Gastroesophageal sphincter (tissue), 4 donors: ENCODE measurements at places on chromosomes 7 and 10. TPM values are rescaled to one million over a fixed set of nuclear protein-coding genes. Genes with fewer than 3 reads are reported as not detected.

DNA sequence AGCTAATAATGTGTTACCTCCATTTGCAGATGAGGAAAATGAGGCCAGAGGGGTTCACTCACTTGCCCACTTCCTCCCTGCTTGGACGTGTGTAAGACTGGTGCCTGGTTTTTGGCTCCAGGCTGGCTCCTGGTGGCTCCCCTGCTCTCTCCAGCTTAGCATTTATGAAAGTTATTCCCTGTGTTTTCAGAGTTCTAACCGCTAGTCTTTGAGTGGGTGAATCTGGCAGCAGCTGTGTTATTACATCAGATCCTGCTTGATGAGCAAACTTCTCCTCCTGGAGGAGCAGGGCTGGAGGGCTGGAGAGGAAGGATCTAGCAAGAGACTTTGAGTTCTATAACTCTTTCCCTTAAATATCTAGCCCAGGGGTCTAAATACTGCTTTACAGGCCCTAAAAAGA, 80.9 kb upstream of the AGBL3 start:
- peak; percentile 76 for ATAC-seq

GRCh38 chr7:33554046-33554445, 351.3 kb upstream of the BMPER start:
- ATAC-seq: no peak

- no peak for ATAC-seq
These were observed 128.4 kb downstream of the BICC1 start for GRCh38 chr10:58641095-58641531.

DNA sequence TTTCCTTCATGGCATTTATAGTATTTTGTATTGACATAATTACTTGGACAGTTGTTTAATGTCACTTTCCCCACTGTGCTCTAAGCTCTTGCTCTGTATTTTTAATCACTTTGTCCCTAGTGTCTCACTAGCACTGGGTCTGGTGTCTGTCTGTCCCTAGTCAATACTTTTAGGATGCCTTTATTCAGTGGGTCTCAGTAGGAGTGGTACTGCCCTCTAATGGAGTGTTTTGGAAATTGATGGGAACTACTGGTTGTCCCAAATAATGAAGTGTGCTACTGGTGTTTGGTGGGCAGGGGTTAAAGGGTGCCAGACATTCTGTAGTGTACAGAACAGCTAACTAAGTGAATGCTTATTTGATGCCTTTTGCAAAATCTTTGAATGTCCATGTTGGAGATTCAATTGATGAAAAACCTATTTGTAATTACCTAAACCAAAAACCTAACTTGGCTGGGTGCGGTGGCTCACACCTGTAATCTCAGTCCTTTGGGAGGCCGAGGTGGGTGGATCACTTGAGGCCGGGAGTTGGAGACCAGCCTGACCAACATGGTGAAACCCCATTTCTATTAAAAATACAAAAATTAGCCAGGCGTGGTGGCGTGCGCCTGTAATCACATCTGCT, 33.3 kb downstream of the CDK14 start:
- no peak for ATAC-seq

GRCh38 chr7:100963874-100964273, 5.5 kb upstream of the MUC12 start:
- no peak for ATAC-seq

GRCh38 chr10:13587391-13587790, 626 bp downstream of the PRPF18 start:
- ATAC-seq: no peak

- no peak for ATAC-seq
These were observed 161.4 kb downstream of the TFEC start for GRCh38 chr7:115869190-115869589.

GRCh38 chr10:101905251-101905650, 61.7 kb upstream of the KCNIP2 start:
- ATAC-seq: no peak

DNA sequence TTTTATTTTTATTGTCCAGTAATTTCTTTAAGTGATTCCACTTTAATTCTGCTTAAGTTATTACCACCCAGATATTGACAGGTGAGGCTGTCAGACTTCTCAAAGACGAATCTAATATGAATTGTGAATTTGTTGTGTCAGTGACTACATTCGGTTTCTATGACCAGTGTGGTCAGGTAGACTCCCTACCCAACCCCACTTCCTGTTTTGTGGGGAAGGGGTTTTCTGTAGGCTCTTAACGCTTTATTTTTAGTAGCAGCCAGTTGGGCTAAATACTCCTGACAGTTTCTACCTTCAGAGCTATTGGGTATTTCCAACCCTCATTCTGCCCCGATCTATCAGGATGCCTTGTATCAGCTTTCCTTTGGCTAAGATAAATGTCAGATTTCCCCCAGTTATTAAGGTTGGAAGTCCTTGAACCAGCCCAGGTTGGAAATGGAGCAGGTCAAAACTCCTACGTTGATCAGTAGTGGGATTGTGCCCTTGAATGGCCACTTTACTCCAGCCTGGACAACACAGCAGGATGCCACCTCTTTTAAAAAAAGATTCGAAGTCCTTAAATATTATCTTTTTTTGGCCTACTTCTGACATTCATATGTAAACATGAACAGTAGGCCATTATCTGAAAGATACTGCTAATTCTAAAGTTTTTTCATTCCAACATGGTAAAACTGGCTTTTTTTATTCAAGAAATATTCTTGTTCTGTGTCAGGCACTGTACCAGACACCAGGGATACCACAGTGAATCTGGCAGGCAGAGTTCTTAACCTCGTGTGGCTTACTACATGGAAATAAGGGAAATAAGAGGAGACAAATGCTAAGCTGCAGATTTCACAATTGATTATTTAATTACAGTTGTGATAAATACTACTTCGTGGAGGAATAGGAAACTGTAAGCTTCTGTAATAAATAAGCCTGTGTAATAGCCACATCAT, 133.3 kb upstream of the SAMD8 start:
- no peak for ATAC-seq

DNA sequence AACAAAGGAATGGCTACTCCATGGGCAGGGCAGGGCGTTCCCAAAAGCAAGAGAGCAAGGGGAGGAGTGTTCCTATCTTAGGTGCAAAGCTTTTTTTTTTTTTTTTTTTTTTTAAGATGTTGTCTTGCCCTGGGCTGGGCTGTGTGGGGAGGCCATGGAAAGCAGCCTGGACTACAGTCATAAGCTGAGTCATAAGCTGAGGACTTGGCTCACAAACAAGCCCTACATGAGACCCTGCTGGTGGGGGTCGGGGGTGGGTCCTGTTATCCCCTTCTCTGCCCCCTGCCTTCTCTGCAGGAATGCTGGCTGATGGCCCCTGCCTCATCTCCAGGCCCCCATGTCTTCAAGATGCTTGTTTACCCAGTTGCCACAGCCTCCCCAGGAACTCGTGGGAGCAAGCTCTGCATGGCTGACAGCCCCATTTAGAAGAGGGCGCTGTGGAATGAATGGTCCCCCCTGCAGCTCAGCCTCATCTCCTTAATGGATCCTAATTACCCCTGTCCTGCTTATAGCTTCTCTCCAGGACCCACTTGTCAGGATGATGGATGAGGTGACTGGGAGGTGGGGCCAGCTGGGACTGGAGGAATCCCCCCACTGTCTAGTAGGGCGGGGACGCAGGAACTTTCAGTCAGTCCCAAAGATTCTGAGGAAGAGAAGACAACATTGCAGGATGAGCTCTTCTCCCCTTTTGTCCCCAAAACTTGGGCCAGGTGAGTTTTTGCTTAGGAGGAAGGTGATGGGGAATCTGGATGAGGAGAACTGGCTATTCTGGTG, 340.8 kb upstream of the PODXL start:
- no peak for ATAC-seq

DNA sequence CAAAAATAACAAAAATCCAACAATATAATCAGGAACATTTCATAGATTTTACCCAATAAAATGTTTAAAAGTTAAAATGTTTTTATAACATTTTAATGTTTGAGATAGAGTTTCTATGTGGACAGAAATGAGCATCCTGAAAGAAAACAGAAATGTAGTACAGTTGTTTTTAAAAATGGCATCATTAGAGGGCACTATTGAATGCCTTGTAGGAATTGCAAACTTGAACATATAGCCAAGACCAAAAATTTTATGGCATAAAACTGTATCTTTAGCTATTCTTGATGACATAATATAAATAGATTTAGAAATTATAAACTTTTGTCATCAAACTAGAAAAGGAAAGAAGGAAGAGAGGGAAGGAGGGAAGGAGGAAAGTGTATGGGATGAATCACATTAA, 1372.7 kb downstream of the GATA3 start:
- ATAC-seq: no peak

GRCh38 chr10:21524131-21524525, 1.4 kb downstream of the SKIDA1 start:
- no peak for ATAC-seq

- ATAC-seq: no peak
These were observed 6.5 kb downstream of the RGS10 start for GRCh38 chr10:119535837-119536507.

DNA sequence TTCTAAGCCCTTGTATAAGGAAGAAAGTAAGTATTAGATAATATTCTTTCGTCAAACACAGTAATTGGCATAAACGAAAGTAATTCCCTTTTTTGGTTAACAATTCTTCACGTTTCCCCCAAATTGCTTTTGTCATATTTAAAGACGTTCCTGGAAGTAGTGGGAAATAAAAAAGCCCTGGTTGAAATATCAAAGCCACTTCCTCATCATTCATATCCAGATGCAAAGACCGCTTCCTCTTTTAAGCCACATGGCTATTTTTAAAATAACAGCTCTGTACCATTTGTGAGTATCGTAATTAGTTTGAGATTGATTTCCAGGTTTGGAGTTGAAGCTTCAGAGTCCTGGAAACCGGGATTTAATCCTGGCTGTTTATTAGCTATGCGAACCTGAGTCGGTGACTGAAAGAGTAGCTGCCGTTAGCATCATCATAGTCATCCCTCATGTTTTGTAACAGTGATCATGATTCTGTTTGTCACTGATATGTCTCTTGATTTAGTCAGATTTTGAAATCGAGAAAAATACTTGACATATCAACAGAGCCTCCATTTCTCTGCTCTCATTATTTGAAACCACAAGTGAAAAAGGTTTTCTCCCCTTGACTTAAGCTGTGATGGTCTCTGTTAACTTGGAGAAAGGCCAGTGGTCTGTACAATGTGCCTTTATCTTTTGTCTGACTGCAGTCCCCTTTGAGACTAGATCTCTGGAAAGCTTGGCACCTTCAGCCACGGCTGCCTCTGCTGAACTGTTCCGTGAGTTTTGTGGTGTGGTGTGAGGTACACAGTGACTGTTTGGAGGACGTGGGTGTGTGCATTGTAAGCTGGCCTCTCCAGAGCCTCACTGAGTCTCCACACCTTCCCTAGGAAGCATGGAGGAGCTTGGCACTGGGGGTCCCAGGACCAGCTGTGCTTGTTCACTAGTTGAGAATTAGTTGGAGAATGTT, 18.1 kb downstream of the OPTN start:
- no peak for ATAC-seq

- ATAC-seq: no peak
These were observed 733.9 kb upstream of the PHF14 start for GRCh38 chr7:10239695-10240345.

- ATAC-seq: no peak
These were observed 11.8 kb downstream of the COG5 start for GRCh38 chr7:107551936-107552335.

GRCh38 chr7:27802999-27803398, 63.0 kb downstream of the TAX1BP1 start:
- no peak for ATAC-seq

- ATAC-seq: no peak
These were observed 345.5 kb downstream of the REEP3 start for GRCh38 chr10:63866747-63867140.

- ATAC-seq: no peak
These were observed 8.2 kb upstream of the C1GALT1 start for GRCh38 chr7:7173956-7174632.

GRCh38 chr10:132099389-132100090, 33.8 kb downstream of the JAKMIP3 start:
- no peak for ATAC-seq

DNA sequence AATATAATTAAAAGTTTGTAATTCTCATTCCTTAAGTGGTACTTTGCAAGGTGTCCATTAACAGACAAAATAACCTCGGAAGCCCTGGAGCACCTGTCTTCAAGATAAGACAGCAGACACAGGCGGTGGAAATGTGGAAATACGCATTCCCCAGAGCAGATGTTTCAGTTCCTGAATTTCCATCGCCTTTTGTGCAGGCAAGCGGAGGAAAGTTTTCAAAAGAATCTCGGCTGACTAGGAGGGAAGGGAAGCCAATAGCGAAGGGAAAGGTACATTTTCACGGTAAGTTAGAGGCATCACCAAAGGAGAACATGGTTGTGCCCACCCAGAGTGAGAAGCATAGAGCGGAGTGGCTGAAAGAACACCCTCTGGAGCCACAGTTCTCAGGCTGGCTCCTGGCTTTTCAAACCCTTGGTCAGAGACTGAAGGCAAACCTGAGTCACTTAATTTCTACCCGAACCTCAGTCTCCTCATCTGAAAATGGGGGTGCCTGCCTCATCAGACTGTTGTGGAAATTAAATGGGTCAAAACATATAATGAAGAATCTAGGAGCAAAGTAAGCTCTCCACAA, 13.6 kb downstream of the CPA1 start:
- no peak for ATAC-seq

- ATAC-seq: no peak
These were observed 494.8 kb downstream of the PARD3 start for GRCh38 chr10:34320265-34320664.

GRCh38 chr7:31017032-31017675, 35.0 kb upstream of the ADCYAP1R1 start:
- no peak for ATAC-seq

Gene GHRHR
- not detected for total RNA-seq

Gene LMOD2
- not detected for total RNA-seq

Gene BLNK
- 0.27 TPM for total RNA-seq

Gene SH2D4B
- not detected for total RNA-seq

Gene ZNF775
- 5.3 TPM for total RNA-seq

Gene LBX1
- not detected for total RNA-seq

Gene LHFPL3
- total RNA-seq: not detected

Gene LIPJ
- total RNA-seq: not detected

Gene PLPP4
- not detected for total RNA-seq

Gene ZC3HAV1L
- total RNA-seq: 11.8 TPM

Gene OR2A42
- total RNA-seq: not detected

Gene HPSE2
- total RNA-seq: 19.1 TPM

Gene DOCK1
- 50.8 TPM for total RNA-seq

Gene TRDMT1
- total RNA-seq: 4.6 TPM
